ENCODE measurements at places on chromosomes 4 and X.

GRCh38 chr4:98341309-98341708, 80.1 kb downstream of the RAP1GDS1 start:
- DNase-seq: no peak

DNA sequence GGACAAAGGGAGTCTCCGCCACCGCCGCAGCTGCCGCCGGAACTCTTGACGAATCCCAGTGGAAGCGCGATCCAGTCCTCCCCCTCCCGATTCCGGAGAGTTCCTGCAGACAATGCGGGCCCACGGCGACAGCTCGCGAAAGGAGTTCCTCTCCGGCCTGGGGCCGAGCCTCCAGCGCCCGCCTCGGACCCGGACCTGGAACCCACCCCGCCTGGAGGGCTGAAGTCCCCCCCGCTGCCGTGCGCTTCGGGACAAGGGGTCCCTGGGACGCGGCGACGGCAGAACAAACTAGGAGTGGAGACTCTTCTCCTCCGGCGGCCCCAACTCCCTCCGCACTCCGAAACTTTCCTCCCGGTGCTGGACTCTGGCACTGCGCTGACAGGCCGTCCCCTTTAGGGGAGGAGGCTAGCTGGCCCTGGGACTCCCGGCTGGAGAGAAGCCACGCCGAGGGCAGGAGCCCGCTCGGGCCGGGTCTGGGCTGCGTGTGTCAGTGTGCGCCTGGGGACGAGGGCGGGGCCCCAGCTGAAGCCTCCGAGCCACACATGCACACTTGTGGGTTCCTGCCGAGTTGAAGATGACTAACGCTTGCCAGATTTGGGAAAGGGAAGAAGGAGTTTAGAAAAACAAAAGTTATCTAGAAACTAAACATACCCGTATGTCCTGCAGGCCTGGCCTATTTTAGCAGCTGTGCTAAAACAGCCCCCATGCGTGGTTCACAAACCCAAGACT, at the start of gene ANTXR2:
TSS of gene ANTXR2 (minus strand) at position 486 of the 729 bp plus-strand sequence. CDS start 669 bp downstream, outside the sequence.
- DNase-seq: peak; percentile 80

- DNase-seq: no peak
Observed at GRCh38 chr4:100417565-100417964, 100.3 kb downstream of the EMCN start.

- no peak for DNase-seq
Observed at GRCh38 chr4:31923634-31924033, 1203.5 kb downstream of the PCDH7 start.

GRCh38 chrX:106612393-106612763, 600 bp downstream of the RADX start:
- DNase-seq: no peak

GRCh38 chr4:39308611-39309010, 57.6 kb downstream of the RFC1 start:
- DNase-seq: no peak

DNA sequence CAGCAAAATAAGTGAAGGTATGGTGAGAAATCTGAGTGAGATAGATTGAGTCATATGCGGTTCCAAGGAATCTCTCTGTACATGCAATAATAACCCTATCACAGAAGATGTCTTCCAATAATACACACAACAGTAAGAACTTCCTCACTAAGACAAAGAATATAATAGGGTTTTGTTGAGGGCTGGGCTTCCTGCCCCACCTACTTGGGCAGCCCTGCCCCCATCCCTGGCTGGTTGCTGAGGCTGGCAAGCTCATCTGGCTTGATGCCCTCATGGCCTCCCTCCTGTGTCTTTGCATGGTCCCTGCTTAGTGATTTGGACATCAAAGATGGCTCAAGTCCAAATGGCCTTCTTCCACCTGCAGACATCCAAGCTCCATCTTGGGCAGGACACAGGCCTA, 2.7 kb downstream of the GEMIN8 start:
- no peak for DNase-seq

DNA sequence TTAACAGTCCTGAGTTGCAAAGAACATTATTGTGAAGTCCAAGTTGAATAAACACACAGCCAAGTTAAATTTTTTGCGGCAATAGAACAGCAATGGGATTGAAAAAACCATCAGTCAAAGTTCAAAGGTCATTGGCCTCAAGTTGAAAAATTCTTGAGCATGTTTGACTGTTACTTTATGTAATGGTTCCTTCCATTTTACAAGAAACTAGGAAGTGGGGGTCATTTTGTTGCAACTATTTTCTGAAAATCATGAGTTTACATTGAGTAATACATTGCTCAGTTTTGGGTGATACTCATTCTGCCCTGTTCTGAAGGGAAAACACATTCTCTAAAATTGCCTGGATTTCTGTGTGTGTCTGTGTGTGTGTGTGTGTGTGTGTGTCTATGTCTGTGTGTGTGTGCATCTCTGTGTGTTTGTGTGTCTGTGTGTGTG, 5.2 kb upstream of the IRF2 start:
- no peak for DNase-seq

DNA sequence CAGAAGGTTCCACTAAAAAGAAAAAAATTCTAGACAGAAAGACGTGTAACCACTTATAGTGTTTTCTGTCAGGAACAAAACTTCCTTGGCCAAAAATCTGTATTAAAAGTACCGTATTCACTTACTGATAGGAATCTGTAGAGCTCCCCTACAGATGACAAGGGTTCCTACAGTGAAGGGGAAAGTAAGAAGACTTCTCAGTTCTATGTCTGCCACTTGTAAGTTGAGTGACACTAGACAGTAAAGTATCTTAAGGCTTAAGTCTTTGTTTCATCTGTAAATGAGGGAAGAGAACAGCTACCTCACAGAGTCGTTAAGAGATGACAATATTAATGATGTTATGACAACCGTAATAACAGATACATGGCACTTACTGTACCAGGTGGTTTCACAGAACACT, 3.3 kb downstream of the COQ2 start:
- no peak for DNase-seq

DNA sequence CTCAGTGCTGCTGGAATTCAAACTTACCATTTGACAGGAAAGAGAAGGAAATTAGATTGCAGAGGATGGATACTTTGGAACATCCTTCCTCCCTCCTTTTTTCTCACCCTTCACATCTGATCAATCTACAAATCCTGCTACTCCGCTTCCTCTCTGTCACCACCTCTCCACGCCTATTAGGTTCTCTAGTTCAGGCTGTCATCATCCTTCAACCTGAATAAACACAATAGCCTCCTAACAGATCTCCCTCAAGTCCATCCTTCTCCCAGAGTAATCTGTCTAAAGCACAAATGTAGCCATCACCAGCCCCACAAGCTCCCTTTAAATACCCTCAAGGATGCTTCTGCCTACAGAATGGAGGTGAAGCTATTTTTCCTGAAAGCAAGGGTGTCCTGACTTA, 20.0 kb upstream of the SLAIN2 start:
- DNase-seq: no peak

- DNase-seq: no peak
Observed at GRCh38 chr4:53064609-53065008, 202.5 kb downstream of the RASL11B start.

GRCh38 chrX:125205918-125206665, 113.6 kb upstream of the TEX13C start:
- DNase-seq: peak; percentile 61

DNA sequence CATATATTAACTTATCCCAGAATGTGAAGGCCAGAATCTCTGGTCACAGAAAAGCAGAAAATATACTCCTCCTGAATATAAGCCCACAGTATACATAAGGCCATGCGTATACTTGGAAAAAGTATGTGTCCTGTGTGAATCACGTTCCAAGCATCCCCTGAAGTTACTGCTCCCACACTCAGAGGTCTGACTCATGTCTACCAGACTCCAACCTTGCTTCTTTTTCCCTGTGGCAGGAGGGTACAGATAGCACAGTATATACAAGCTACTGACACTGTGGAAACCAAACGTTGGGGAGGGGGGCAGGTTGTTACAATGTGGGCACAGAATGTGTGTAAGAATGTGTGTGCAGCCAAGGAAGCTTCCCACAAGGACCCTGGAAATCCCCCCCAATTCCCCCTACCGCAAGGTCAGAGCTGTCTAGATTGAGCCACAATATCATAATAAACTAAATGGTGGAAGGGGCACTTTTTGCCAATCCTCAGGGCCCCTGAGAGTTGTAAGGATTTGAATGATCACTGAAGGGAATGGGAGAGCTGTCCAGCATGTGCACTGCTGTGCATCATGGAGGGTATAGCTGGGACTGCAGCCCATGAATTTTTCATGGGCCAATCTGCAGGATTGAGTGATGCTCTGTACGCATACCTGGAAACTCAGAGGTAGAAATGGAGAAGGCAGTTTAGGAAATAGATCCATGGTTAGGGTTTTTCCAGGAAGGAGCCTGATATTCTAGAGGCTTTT, 7.4 kb upstream of the RELL1 start:
- no peak for DNase-seq

DNA sequence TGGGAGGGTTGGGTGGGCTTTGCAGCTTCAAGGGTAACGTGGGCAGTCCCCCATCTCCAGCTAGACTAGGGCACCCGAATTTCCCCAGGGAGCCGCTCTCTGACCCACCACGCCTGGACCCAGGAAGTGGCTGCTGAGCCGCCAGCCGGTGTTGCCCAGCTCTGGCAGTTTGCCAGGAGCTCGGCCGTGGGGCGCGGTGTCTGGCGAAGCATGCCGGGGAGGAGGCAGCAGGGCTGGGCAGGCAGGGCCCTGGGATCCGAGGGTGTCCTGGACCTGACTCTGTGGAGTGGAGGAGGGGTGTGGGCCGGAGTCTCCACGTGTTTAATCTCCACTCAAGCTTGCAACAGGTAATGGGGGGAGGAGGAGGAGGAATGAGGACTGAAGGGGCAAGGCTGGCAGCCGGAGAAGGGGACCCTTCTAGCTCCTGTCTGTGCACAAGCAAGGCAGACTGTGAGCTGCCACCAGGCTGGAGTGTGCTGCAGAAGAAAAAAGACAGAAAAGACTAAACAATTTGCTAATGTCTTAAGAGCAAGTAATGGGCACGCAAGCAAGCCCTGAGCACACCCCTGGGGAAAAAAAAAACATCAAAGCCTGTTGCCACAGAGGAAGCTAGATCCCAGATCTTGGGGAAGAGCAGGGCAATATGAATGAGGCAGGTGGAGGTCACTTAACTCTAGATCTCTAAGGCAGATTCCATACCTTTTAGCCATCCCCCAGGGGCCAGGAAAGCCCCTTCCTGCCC, 2.4 kb downstream of the LONRF3 start:
- DNase-seq: peak; percentile 25

DNA sequence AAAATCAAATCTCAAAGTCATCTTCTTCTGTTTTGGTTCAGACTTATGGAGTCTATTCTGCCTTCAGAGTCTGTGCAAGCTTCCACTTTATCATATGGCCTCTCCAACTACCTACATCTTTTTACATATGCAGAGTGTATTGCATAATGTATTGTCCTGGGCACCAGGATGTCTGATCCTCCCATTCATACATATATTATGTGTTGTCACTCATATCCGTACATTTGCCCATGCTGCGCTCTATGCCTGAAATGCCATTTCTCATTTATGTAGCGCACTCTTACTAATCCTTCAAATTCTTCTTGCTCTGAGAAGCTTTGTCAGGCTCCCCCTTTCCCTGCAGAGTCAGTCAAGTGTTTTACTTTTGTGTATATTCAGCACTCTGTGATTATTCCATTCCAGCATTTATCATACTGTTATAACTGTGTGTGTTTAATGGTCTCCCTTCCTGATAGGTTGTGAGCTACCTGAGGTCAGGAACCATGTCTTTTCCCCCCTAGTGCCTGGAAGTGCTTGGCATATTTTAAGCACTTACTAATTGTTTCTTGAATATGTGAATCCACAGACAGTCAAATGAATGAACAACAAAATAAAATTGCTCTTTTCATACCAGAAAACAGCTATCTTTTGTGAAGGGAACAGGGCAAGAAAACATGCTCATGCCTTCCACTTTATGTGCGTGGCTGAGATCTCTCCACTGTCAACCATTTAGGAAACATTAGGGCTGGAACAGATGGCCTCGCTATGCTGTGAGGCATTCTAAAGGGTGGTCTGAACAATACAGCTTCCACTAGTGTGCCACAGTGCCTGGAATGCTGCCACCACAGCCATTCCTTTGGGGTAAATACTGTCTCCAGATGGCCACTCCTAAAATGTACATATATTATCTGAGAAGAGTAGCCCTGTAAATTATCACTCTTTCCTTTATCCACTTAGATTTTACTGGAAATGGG, 81.8 kb downstream of the GLUD2 start:
- no peak for DNase-seq

GRCh38 chr4:55181010-55182005, 55.9 kb upstream of the KDR start:
- DNase-seq: no peak

DNA sequence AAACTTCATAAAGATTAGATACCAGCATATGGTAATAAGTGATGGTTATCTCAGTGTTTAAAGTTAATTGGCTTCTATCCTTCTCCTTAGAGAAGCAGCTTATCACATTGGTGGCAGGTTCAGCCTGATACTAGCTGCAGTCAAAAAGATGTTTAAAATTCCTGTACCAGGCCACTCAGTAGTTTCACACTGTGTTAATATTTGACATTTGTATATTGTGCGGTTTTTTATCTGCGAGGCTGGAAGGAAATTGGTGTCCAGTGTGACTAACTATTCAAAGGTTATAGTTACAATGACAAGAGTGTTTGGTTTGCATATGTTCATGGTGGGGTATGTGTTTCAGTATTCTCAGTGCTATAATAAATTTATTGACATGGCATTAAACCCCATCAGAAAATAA, 27.5 kb upstream of the TBC1D8B start:
- no peak for DNase-seq

- no peak for DNase-seq
Observed at GRCh38 chrX:144791298-144791697, 456.0 kb upstream of the SPANXN1 start.

DNA sequence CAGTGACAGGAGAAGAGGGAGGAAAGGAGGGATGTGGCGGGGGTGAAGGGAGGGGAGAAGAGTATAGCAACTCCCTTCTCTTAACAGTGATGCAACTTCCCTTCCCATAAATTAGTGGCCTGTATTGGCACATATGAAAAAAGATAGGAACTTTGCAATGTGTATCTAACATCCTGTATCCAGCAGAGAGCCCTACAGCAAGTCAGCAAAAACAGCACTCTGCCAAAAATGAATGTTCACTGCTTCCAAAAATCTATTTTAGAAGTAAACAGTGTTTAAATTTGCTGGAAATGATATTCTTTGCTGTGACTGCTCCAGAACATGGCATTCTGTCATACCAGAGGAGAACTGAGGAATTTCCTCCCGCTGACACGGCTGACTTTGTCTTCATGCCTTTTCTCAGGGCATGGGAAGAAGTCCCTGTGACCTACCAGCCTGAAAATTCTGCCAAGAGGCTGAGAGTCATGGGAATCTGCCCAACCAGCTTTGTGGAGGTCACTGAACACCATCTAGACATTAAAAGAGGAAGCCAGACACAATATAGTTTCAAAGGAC, 343.4 kb upstream of the RASGEF1B start:
- no peak for DNase-seq

DNA sequence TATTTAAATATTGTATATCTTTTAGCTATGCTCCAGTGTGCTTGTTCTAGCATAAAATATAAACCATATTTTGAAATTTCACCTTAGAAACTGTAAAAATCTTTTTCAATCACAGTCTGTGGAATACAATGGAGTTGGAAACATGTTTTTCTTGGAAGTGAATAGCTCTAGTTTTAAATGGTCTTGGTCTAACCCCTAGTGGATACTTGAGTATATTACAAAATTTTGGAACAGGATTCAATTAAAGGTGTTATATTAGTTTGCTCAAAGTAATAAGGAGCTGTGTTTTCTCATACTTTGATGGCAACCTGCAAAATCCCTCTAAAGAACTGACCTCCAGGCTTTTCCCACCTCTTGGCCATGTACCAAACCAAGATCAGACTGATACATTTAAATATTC, 48.2 kb downstream of the STK26 start:
- DNase-seq: no peak

All from nephron progenitor cell (in vitro differentiated cells).